ENCODE measurements at places on chromosomes 13 and 19.

DNA sequence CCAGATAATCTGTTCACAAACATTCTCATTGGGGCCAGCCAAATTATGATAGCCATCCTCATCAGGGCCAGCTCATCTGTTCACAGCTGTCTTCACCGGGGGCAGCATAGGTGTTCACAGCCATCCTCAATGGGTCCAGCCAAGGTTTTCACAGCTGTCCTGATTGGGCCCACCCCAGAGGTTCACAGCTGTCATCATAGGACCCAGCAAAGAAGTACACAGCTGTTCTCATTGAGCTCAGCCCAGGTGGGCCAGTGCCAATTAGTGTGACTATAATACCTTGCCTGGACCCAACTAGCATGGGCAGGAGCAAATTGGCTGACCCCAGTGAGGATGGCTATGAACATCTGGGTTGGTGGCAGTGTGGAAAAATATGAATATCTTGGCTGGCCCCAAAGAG lies 1166.0 kb downstream of the UQCRFS1 start:
- no peak for DNase-seq

GRCh38 chr13:86476656-86477055 lies 677.4 kb upstream of the SLITRK6 start:
- no peak for DNase-seq

GRCh38 chr13:111049791-111050538 lies 65.1 kb upstream of the ARHGEF7 start:
- DNase-seq: peak; percentile 62

DNA sequence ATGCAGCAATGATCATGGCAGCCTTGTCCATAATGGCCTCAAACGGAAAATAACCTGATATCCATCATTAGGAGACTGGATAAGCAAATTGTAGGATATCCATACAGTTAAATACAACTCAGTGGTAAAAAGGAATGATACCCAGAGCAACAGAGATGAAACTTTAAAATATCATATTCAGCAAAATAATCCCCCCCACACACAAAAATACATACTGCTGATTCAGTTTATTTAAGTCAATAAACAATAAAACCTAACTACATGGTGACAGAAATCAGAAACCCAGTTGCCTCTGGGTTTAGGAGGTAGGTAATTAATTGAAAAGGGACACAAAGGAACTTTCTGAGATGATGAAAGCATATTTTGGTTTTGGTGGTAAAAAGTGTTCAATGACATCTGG lies 27.9 kb upstream of the DLEU7 start:
- no peak for DNase-seq

GRCh38 chr19:802498-803098 lies 5.3 kb downstream of the PTBP1 start:
- DNase-seq: no peak

DNA sequence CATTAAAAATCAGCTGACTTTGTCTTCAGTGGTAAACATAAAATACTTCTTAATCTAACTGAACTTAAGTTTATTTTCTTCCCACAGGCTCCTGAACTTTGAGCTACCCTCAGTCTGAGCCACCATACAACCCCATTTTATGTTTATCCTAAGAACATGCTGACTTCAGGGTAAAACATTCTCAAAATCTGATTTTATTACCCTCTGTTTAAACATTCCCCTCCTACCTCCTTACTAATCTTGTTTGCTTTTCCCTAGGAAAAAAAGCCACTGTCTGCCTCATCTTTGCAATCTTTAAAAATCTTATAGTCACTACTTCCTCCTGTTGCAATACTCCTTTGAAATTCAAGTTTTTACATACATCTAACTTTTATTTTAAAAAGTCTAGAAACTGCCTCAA lies 4.0 kb downstream of the ZNF91 start:
- DNase-seq: no peak

DNA sequence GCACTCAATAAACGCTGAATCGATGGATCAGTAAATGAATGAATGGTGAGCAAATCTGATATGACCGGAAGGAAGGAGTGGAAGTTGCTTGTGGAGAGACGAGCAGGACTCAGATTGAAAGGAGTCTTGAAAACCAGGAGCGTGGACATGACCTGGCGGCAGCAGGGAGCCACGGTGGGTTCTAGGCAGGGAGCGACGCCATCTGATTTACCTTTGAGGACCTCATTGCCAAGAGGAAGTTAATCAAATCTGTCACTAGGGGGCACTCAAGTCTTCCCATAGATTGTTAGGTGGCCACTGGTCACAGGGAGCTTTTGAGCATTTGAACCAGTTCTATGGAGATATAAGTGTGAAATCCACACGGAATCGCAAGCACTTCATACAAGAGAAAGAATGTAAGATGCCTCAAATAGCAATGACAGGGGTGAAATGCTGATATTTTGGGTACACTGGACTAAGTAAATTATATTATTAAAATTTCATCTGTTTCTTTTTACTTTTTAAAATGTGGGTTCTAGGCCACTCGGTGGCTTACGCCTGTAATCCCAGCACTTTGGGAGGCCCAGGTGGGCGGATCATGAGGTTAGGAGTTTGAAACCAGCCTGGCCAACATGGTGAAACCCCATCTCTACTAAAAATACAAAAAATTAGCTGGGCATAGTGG lies 9.2 kb upstream of the FBN3 start:
- DNase-seq: peak; percentile 59

- no peak for DNase-seq
These were observed 19.7 kb downstream of the VWA8 start for GRCh38 chr13:41941174-41941573.

GRCh38 chr13:97224544-97225300 lies 2.6 kb downstream of the MBNL2 start:
- DNase-seq: peak; percentile 31

GRCh38 chr13:49410477-49410876 lies 33.4 kb downstream of the CAB39L start:
- no peak for DNase-seq

GRCh38 chr13:98847780-98848179 lies 95.3 kb upstream of the SLC15A1 start:
- DNase-seq: no peak

DNA sequence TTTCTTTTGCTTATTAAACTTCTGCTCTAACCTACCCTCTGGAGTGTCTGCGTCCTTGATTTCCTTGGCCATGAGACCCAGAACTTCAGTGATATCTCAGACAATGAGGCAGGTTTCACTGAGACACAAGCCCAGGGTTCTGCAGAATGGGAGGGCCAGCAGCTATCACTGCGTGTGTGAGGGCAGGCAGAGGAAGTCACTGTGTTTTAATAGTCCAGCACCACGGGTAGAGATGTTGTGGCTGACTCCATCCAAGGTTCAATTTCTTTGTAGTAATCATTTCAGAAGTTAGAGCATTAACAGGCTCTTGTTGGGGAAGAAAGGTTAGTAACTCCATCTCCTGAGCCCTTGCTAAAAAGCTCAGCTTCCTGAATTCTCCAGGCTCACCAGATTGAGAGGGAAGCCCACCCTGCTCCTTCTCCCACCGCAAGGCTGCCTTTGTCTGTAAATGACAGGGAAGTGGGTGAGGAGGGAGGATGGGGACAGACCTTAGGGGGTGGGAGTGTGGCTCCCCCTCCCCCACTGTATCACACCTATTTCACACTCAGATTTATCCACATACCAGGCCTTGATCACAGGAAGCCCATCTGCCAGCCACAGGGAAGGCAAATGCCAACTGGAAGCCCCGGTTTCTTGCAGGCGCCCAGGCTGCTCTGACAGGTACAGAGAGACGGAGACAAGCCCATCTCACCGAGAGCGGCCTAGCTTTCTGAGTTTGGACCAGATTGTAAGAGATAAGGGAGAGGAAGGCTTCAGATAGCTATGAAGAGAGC lies 2.1 kb downstream of the C19orf12 start:
- DNase-seq: no peak

Measured in LHCN-M2 (cell line).